MG63 (cell line): ENCODE measurements at places on chromosomes 7 and 10. TPM values are rescaled to one million over a fixed set of nuclear protein-coding genes. Genes with fewer than 3 reads are reported as not detected.
A peak's percentile ranks its signal among the peaks of the same experiment; 100 is the strongest.

LOXL4 gene
- not detected in 2 replicates for total RNA-seq

ZNF804B gene
- total RNA-seq = not detected in 2 replicates

IFIT3 gene
- 32.0 and 47.1 TPM in 2 replicates for total RNA-seq

SFTPA1 gene
- not detected in 2 replicates for total RNA-seq

PNLIPRP1 gene
- total RNA-seq = not detected in 2 replicates

- DNase-seq = no peak
Measured at GRCh38 chr10:68428396-68429104, 21.5 kb upstream of the RUFY2 start.

GRCh38 chr7:66553001-66553400 lies 75.7 kb upstream of the KCTD7 start:
- no peak for DNase-seq

- no peak for DNase-seq
Measured at GRCh38 chr10:20132816-20133215, 316.6 kb downstream of the PLXDC2 start.

GRCh38 chr7:137703291-137704010 lies 143.3 kb downstream of the DGKI start:
- no peak for DNase-seq

DNA sequence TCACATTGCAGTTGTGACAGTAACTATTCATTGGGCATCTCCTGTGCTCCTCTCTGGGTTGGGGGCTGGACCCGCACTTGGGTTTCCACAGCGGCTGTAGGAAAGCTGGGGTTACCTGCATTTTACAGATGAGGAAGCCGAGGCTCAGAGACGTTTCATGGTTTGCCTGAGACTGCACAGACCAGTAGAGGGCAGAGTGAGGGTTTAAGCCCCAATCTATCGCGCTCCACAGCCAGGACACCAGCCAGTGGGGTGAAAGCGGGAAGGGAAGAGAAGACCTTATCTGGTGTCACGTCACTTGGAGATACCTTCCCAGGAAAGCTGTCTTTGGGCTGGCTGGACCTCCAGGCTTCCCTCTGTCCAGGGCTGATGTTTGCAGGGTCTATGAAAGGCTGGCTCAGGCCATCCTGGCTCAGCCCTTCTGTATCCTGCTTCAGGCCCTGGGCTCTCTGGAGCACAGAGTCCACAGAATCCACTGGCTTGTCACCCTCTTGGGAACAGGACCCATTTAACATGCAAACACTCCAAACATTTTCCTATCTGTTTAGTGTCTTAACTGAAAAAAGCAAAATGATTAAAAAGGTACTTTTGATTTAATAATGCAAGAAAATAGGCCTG lies 167.7 kb downstream of the EMX2 start:
- no peak for DNase-seq

- DNase-seq = peak; percentile 72
Measured at GRCh38 chr7:20329389-20330238, 1.1 kb upstream of the ITGB8 start.

DNA sequence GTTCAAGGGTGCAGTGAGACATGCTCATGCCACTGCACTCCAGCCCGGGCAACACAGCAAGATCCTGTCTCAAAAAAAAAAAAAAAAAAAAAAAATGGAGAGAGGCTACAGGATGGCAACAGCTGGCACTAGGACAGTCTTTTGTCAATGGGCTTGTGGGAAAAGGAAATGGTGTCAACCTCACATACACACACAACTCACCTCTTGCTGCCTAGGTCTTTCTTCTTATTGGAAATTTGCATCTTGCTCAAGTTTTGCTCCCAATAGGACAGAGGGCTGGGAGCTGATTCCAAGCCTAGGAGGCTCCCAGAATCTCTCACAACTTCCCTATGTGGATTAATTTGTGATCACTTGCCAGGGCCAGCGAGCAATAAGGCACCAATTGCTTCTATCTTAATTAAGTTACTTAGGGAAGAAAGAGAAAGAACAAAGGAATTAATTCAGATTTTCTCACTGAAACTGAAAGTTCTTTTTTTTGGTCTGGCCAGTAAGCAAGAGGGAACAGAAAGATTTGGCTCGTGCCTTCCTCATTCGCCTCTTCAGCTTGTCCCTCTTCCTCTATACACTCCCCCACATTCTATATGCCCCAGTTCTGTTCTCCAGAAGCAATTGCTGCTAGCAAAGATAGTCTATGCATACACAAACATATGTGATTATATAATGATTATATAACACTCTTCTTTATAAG lies 33.8 kb downstream of the MAP3K8 start:
- no peak for DNase-seq

- DNase-seq = no peak
Measured at GRCh38 chr10:118107541-118107940, 60.8 kb upstream of the RAB11FIP2 start.

GRCh38 chr10:43278216-43278615 lies 11.4 kb upstream of the RASGEF1A start:
- DNase-seq = no peak

- peak; percentile 35 for DNase-seq
Measured at GRCh38 chr7:105196473-105196872, 182.5 kb downstream of the KMT2E start.

- no peak for DNase-seq
Measured at GRCh38 chr10:128185627-128186026, 59.4 kb upstream of the MKI67 start.

DNA sequence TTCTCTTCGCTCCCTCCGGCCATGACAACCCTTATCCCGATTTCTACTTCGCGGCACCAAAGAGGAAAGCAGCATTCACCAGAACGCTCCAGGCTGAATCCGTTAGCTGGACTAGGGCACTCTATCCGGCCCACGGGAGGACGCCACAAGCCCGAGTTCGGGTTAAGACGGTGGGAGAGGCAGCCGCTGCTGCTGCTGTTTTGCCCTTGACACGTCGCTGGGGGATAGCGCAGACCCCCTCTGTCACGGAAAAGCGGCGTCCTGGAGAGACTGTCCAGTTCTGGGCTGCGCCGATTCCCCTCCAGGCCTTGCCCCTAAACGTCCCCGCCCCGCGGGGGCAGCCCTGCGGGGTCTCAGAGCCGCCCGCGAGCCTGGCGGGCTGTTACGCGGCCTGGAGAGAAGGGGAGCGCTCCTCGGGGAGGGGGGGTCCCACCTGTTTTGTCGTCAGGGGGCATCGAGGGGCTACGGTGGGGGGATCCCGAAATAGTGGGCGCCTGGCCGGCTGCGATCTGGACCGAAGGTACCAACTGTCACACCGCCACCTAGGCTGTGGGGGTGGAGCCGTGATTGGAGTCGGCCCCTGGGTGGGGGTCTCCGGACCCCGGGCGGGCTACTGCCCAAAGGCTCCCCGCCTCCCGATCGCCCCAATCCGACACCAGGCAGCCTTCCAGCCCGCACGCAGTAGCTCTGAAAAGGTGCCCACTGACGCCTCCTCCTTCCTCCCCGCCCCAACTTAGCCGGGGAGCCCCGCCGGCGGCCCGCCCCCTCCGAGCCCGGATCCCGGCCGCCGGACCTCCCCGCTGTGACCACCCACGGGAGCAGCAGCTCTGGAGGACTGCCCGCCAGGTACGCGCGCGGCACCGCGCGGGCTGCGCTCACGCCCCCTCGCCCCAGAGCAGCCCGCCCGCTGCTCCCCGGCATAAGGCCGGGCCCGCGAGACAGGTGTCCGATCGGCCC lies 772 bp downstream of the SGMS1 start:
- DNase-seq = peak; percentile 50

- DNase-seq = peak; percentile 93
Measured at GRCh38 chr10:31697271-31698180, 231.1 kb downstream of the ARHGAP12 start.

GRCh38 chr7:158252837-158253669 lies 334.6 kb downstream of the PTPRN2 start:
- DNase-seq = no peak

GRCh38 chr7:36205803-36206202 lies 52.7 kb downstream of the EEPD1 start:
- DNase-seq = no peak

DNA sequence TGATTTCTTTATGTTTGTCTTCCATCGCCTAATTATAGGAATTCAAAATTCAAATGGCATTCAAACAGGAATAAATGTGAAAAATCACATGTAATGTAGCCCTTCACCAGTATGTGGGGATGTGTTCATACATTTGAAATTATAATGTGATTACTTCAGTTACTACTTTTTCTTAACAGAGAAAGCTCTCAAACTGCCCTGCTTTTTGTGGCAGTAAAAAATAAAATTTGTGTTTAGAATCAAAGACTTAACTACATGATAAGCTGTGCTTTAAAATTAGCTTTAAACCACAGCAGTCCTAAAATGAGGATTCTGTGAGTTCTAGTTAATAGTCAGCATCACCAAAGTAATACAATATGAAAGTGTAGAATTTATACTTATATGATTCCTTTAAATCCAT lies 7.8 kb upstream of the HERC4 start:
- DNase-seq = no peak

GRCh38 chr7:94240902-94241301 lies 153.8 kb upstream of the COL1A2 start:
- DNase-seq = no peak

GRCh38 chr10:32159264-32159663 lies 103.0 kb upstream of the KIF5B start:
- no peak for DNase-seq

- DNase-seq = no peak
Measured at GRCh38 chr7:37741776-37742175, 58.2 kb downstream of the GPR141 start.

- no peak for DNase-seq
Measured at GRCh38 chr10:87915406-87915805, 52.0 kb downstream of the PTEN start.

DNA sequence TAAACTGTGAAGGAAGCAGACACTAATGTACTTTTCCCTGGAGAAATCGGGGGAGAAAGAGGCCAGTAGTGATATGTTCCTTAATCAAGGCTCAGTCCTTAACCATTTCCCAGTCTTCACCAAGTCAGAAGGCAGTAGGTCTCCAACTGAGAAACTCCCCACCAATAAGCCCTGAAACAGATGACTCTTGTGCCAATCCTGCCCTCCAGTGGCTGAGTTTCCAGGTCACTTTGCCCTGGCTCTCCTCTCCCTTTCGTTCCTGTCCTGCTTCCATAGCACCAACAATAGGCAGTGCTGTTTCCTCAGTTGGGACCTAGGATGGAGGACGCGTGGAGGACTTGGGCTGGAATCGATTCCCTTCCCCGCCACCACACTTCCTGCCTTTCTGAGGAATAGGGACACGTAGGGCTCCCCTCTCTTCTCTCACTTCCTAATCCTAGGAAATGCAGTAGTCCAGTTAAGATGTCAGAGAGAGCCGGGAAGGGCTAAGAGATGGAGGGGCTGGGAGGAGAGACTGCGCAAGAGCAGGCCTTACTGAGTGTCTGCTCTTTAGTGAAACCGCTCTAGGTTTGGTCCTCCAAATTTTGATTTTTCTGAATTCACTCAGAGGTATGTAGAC lies 23.4 kb downstream of the ATOH7 start:
- peak; percentile 17 for DNase-seq

- DNase-seq = no peak
Measured at GRCh38 chr7:158834878-158835784, 5.8 kb upstream of the ESYT2 start.

- no peak for DNase-seq
Measured at GRCh38 chr10:104002911-104003310, 36.0 kb downstream of the SLK start.

- DNase-seq = no peak
Measured at GRCh38 chr7:75931680-75932079, 16.7 kb downstream of the POR start.

DNA sequence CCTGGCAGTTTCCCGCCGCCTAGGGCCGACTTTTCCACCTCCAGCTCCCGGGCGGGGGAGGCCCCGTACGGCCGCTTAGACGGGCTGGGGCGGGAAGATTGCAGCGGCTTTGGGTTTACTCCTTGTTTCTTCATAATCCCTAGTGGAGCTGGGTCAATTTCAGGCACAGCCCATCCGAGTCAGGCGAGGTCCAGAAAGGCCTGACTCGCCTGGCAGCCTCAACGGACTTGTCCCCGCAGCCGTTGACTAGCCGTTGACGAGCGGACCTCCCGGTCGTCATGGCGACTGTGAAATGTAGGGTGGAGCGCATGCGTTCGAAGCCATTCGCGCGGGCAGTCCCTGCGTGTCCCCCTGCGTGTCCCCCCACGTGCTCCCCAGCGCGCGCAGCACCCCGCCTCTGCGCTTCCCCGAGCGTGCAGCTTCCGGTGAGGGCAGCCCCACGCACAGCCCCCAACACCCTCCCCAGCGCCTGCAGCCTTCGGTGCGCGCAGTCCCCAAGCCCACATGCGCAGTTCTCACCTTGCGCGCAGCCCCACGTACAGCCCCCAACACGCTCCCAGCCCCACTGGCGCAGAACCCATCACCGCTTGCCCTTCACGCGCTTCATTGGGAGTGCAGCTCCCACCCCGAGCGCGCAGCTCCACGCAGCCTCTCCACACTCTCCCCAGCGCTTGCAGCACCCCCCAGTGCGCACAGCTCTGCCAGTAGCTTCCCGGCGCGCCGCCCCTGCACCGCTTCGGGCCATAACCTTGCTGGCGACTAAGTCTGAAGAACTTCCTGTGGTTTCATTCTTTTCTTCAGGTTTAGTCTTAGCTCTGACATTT lies 67.8 kb downstream of the TBX20 start:
- peak; percentile 53 for DNase-seq

DNA sequence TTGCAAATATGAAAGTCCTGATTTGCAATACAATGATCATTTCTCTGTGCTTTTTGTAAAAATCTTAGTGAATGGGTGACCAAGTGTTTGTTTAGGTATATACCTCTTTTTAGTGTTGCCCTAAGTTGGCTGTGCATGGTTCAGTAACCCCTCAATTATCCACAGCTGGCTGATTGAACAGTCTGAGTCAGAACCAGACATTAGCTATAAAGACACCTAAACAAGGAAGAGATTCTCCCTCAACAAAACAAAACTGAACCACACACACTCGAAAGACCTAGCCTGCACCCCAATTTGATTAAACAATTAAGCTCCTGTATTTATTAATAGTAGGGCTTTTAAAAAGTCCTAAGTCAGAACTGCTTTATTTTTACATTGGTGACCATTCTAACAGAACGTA lies 2.8 kb downstream of the RSBN1L start:
- DNase-seq = no peak

- no peak for DNase-seq
Measured at GRCh38 chr7:143485094-143485493, 7.4 kb downstream of the TAS2R41 start.

GRCh38 chr10:113613427-113613826 lies 50.4 kb downstream of the NRAP start:
- DNase-seq = no peak
